ENCODE measurements at places on chromosomes 12 and 14.

DNA sequence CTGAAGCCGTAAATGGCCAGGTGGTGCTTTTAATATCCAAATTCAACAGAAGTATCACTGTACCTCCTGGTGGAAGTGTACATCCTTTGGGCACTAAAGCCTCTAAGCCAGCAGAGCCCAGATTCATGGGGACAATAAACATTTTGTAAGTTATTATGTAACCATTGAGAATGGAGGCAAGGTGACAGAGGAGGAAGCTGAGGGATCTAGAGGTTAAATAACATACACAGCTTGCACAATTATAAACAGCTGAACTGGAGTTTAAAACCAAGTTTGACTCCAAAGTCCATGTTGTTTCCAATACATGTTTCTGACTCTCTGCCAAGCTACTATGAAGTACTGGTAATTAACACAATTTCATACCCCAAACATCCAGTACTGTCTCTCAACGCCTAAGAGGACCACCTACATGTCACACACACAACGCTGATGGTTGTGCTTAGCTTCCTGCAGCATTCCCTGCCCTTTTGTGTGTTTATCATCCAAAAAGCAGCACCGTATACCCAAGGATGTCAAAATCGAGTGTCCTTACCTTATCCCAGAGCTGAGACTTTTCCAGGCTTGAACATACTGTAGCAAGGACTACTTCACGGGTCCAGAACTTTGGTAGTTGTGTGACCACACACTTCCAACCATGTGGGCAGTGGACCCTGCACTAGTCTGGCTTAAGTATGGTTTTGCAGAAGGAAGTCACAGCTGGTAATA, 41.3 kb downstream of the EGLN3 start:
- no peak for DNase-seq

GRCh38 chr12:79887890-79888289, 47.0 kb downstream of the PPP1R12A start:
- no peak for DNase-seq

DNA sequence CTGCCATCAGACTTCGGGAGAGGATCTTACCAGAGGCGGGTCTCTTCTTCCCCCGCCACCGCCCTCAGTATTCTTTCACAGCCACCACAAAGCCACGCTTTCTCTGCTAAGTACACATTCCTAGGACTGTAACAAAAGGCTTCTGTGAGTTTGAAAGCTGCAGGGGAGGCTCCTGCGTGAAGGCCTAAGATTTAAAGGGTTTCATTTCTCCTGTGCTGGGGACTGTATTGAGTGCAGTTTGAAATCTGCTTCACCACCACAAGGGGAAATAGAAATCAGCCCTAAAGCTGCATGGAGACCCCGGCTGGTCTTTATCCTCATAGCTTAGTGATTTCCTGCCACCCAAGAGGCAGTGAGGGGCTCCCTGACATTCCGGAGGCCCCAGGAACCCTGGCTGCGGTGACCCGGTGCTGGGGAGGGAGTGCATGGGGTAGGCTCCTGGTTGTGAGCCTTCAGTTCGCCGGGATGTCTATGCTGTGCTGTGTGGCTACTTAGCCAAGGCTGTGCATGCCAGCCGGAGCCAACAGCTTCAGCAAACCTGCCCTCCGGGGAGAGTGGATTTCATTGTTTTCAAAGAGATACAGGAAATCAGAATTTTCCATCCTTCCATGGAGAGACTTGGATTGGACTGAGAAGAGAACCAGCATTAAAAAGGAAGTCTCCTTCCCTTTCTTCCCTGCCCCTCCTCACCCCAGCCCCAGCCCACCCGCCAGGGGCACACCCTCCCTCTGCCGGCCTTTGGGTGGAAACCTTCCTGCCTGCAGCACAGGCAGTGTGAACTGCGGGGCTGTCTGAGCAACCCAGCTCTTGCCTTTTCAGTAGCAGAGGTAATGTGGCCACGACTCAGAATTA, 163.3 kb downstream of the ETV6 start:
- DNase-seq, result peak; percentile 15

- no peak for DNase-seq
These were observed 2.9 kb downstream of the CDKN1B start for GRCh38 chr12:12720052-12720451.

- DNase-seq, result no peak
These were observed 25.6 kb downstream of the EGLN3 start for GRCh38 chr14:33925235-33925634.

- no peak for DNase-seq
These were observed 153.7 kb downstream of the AACS start for GRCh38 chr12:125218952-125219351.

DNA sequence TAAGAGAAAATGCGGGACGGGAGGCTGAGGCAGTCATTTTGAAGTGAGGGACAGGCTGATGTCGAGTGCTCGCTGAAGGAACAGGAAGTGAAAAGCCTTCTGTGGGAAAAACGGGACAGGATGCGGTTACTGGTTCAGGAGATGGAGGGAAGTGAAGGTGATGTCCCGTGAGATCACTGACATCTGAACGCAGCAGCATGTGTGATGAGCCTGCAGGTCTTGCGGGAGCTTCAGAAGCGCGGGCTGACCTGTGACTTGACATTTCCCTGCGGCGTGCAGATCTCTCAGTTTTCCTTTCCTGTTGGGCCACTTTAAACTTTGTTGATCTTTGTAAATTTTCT, 77.8 kb downstream of the DDX51 start:
- peak; percentile 47 for DNase-seq

DNA sequence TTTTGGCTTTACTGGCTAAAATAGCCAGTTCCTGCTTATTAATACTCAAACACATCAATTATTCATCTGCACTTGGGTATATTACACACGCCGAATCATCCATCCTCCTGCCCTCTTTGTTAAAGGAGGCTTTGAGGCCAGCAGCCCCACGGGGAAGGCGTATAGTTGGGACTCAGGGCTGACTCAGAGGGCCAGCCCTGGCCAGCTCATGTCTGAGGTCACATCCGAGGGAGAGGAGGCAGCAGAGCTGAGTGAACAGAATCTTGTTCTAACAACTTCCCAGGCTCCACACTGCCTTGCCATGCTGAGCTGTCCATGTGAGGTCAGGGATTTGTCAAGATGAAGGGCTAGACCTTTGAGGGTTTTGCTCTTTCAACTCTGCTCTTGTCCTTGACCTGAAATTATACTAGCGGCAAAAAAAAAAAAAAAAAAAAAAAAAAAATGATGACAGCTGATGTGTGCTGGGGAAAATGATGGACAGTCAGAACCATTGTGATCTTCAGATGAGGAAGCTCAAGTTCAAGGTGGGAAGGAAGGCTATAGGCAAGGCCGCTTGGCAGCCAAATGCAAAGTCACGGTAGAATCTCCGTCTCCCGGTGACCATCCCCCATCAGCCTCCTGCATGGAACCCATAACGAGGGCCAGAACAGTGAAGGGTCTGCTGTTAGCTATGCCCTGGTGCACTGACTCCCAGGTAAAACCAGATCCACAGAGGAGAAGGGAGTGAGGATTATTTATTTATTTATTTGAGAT, 12.5 kb upstream of the MARK3 start:
- peak; percentile 16 for DNase-seq

GRCh38 chr14:56806760-56807159, 3.5 kb downstream of the OTX2 start:
- DNase-seq, result no peak

DNA sequence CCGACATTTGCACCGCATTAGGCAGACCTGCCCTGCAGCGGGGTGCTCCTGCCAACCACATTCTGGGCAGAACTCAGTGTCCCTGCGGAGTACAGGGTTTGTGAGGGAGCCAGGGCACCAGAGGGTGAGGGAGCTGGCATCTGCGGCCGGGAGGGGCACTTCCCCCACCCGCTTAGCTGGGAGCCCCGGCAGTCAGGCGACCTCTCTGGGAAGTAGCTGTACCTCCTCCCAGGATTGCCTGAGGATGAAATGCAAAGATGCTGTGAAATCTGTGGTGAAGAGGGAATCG, 58.6 kb downstream of the ANKRD9 start:
- DNase-seq, result no peak

- no peak for DNase-seq
These were observed 63.1 kb downstream of the DRAM1 start for GRCh38 chr12:101940400-101940950.
